ENCODE measurements at places on chromosomes 13 and 19. TPM values are rescaled to one million over a fixed set of nuclear protein-coding genes. Genes with fewer than 3 reads are reported as not detected.

Gene SPIB
- not detected for total RNA-seq

GRCh38 chr13:97440598-97441170, 6.7 kb downstream of the RAP2A start:
- no peaks in the 10 kb centered on the region for H3K36me3 ChIP-seq
- peaks cover 17% of the 10 kb centered on the region for H3K4me1 ChIP-seq
- no peaks in the 10 kb centered on the region for H3K27me3 ChIP-seq
- no peak for DNase-seq

Gene SPPL2B
- total RNA-seq, result 24.2 TPM

DNA sequence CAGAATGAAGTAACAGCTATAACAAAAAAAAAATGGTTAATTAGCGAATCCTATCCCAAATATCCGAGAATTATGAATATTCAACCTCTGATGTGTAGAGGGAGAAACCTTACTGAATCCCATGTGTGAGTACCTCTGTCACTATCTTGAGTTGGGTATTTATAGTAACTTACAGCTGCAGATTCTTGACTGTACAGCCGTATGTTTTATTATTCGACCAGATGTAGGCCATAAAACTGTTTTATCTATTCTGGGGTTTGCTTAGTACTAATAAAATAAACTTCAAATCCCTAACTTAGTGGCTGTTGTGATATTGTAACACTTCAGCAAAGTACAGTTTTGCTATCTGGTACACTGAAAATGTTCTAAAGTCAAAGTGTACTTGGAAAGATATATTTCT, 120.0 kb downstream of the EFNB2 start:
- H3K27me3 ChIP-seq, result no peaks in the 10 kb centered on the region
- no peak overlapping the region for H3K4me3 ChIP-seq
- no peak overlapping the region for H3K27ac ChIP-seq
- no peaks in the 10 kb centered on the region for H3K36me3 ChIP-seq
- no peak for DNase-seq

Gene MEGF8
- 10.5 TPM for total RNA-seq

DNA sequence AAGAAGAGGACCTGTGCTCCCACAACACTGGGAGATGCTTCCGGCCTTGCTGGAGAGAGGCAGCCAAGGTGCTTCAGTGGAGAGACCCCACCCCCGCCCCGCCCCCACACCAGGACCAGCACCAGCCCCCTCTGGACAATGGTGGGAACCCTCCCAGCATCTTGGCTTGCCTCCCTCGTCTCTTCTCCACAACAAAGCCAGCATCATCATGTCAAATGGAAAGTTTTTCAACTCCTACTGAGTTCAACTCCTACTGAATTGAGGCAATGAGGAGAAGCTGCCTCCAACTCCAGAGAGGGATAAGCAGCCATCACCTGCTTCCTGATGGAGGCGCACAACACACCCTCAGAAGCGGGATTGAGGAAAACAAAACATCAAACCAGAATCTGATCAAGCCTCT, 12.8 kb downstream of the DEDD2 start:
- DNase-seq, result no peak
- H3K27me3 ChIP-seq, result no peaks in the 10 kb centered on the region
- no peak overlapping the region for H3K4me3 ChIP-seq
- no peak overlapping the region for H3K27ac ChIP-seq
- peaks cover 65% of the 10 kb centered on the region for H3K36me3 ChIP-seq
